ENCODE measurements at places on chromosomes 7 and 10.

DNA sequence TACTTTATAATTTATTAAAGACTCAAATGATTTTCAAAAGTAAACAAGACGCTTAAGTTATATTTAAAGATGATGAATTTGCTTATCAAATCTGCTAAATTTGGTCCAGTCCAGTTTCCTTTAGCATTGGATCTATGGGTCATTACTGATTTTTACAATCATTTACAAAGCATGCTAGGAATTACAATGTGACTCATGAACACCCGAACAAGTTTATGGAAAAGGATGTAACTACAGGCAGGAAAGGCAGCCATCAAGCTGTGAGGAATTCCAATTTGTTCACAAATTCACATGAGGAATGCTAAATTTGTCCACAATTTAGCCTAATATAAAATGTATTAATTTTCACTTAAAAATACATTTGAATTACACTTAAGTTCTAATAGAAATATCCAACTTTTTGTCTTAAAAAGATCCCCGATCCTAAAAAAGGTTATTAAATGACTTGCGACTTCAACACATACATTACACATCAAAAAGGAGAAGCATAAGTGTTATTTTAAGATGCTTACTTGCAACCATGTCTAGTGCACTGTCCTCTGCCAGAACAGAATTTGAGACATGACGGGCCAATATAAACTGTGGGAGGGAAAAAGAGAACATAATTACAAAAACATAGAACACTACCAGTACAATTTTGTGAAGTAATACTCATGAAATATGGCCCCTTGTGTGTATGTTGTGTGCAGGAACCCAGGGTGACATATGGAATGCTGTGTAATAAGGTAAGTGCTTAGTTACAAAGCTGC lies 194.2 kb upstream of the SLC26A5 start:
- peak; percentile 36 for DNase-seq

- DNase-seq, result no peak
These were observed 81.1 kb downstream of the IDE start for GRCh38 chr10:92492748-92493240.

GRCh38 chr7:131674131-131674530 lies 117.7 kb upstream of the PODXL start:
- DNase-seq, result no peak

GRCh38 chr7:152869041-152869676 lies 109.6 kb downstream of the ACTR3B start:
- no peak for DNase-seq

DNA sequence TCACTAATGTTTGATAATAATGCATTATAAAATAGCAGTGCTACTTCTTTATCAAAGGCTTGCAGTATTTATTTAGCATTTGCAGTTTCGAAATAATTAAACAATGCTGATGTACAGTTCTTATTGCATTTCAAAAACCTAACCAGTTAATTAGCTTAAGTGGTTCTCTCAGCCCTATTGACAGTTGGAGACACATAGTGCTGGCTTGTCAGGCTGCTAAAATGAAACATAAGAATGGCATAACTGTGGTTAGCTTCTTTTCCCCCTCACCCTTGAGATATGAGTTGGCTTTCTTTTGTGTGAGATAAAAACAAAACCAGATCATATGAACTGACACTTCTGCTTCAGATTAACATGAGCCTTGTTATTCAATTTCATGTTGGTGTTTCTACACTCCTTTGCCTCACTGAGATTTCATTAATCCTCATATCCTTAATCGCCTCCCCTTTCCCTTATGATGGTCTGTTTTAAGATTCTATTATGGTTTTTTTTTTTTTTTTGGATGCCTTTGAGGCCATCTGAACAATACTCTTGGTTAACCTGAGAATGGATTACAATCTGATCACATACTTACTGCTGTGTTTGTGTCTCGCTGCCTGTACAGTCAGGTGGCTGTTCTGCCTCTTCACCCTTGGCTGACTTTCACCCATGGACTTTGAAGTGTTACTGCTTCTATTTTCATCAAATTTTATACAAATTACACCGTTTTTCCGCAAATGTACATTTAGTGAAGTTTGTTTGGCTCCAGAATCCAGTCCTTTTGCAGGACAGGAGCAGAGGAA lies 108.0 kb downstream of the SDK1 start:
- DNase-seq, result no peak

DNA sequence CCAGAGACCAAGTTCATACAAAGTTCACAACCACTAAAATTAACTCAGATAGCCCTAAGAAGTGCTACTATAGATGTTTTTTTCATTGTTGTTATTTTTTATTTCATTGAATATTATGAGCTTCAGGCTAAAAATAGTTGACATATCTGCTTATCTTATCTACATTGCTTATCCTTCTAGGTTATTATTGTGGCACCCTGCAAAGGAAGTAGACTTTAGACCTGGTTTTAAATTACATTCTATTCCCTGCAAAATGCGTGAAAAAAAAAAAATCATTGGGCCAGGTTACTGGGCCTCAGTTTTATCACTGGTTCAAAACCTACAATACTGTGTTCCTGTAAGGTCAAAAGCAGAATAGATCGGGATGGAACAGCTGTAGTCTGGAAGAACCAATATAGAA lies 811.0 kb downstream of the GRM8 start:
- no peak for DNase-seq

DNA sequence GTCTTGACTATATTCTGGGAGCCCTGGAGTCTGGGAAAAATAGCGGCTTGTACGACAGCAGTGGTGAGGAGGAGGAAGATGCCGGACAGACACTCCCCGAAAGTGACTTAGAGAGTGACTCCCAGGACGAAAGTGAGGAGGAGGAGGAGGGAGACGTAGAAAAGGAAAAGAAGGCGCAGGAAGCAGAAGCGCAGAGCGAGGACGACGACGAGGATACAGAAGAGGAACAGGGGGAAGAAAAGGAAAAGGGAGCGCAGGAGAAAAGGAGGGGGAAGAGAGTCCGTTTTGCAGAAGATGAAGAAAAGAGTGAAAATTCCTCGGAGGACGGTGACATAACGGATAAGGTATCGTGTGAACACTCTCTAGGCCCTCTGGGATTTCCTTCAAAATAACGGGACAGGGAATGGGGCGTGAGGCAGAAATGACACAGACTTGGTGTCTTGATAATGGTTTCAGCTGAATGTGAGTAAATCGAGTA lies 908 bp downstream of the NOM1 start:
- no peak for DNase-seq

- peak; percentile 59 for DNase-seq
These were observed 690.5 kb downstream of the PARD3 start for GRCh38 chr10:34124522-34125035.

DNA sequence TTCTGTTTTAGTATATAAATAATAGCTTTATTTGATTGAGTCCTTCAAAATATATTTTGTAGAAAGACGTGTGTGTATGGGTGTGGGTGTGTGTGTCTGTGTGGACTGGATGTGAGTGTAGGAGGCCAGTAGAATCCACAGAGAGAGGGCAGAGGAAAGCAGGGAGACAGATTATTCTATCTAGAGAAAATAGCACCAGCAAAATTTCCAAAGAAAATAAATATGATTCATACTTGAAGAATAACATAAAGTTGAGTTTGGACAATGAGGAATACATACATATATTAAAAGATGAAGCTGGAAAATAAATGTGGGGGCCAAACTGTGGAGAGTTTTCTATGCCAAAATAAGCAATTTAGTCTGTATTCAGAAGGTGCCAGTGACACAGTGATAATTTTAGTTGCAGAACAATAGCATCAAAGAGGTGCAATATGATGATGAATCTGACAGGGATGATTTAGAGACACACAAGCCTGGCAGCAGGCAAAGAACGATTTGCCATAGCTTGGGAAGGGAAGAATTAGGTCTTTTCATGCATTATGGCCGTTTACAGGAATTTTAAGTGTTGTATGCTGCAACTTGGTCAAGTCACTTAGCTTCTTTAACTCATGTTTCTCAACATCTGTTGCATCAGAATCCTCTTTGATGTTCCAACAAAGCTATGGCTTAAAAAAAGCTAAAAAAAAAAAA lies 121.3 kb downstream of the SEMA3A start:
- DNase-seq, result no peak

- DNase-seq, result no peak
These were observed 447.0 kb downstream of the ETV1 start for GRCh38 chr7:13542451-13542850.

GRCh38 chr10:28548781-28549498 lies 16.0 kb downstream of the WAC start:
- DNase-seq, result no peak

GRCh38 chr10:18178854-18179483 lies 38.7 kb downstream of the CACNB2 start:
- no peak for DNase-seq

DNA sequence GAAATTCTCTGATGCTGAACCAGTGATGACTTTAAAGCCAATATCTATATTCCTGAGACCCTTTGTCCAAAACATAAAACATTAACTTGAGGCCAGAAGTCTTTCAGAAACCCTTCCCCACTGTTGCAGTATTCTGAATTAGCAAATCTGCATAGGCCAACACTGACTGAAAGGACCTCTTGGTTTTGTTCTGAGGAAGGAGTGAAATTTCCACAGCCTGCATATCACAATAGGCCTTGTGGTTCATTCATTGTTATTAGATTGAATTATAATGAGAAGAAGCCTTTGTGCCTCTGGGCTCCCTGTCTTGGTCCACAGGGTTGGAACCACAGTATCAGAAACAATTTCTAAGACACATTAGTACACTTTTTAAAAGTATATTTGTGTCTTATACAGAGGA lies 90.3 kb downstream of the CCNY start:
- no peak for DNase-seq

- DNase-seq, result no peak
These were observed 56.7 kb upstream of the COL13A1 start for GRCh38 chr10:69744971-69745370.

GRCh38 chr10:24574578-24575155 lies 149.0 kb downstream of the ARHGAP21 start:
- DNase-seq, result no peak
